Fibroblast of skin of left quadriceps (primary cell): ENCODE measurements at places on chromosomes 2 and 18.
A peak's percentile ranks its signal among the peaks of the same experiment; 100 is the strongest.

DNA sequence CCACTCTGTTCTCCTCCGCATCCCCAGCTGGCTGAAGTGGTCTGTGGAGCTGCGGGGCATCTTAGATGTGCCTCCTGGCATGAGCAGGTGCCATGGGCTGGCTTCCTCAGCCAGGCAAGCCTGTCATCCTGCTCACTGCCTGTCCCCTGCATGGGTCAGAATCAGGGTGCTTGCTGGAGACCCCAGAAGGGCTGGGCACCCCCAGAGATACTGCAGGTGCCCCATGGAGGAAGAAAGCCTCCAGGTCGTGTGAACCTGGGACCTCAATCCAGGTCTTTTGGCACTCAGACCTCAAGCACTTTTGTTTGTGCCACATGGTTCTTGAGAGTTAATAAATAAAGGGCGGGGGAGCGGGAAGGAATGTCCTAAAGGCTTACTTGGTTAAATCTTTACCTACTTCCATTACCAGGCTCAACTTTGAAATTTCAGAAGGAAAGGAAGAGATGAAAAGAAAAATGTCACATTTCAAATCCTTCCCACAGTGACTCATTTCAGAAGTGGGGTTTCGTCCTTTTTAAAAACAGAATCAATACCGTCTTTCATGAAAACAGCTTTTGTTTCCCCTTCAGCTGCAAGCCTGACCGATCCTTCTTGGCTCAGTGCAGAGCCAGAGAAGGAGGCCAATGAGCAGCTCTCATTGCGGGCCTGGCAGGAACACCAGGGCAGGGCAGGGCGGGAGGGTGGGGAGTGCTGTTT lies 69.9 kb downstream of the RHOB start:
- no peak for DNase-seq

DNA sequence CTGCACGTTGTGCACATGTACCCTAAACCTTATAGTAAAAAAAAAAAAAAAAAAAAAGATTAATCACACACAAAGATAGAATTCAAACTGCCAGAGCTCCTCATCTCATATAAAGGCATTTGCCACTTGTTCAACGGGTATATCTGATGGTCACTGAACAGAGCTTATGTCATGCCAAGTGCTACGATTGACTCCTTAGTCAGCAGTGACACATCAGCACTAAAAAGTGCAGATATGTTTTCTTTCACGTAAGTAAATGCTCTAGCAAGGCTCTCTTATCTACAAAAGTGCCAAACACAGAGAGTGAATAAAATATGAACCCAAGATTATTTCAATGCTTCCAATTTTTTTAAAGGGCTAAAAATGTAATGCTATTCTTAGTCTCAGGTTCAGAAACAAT lies 1.1 kb downstream of the LMAN1 start:
- no peak for DNase-seq

- no peak for DNase-seq
Measured at GRCh38 chr18:56900195-56901094, 246.4 kb upstream of the BOD1L2 start.

GRCh38 chr2:214192711-214193110 lies 218.1 kb upstream of the VWC2L start:
- no peak for DNase-seq

DNA sequence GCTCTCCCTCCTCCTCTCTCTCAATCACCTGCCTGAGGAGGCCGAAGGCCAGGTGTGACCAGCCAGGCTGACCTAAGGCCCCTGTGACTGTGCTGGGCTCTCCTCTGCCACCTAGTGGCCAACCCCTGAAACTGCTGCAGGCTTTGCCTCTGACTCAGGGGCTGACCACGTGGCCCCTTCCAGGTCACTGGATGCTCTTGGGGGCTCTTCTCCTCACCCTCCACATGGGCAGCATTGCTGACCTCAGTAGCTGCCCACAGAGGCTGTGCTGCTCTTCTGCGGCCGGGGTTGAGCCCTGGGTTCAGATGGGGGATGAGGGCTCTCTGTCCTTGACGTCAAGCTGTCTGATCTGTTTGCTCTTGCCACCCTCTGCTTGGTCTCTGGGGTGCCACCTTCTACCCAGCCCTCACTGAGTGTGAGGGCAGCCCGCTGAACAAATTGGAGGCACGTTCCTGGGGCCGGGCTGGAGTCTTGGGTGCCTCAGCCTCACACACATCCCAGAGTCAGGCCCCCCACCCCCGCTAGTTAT lies 122.7 kb downstream of the TWIST2 start:
- no peak for DNase-seq

GRCh38 chr2:147331790-147332419 lies 512.9 kb upstream of the ACVR2A start:
- DNase-seq, result no peak

- no peak for DNase-seq
Measured at GRCh38 chr2:23530909-23531276, 145.9 kb downstream of the KLHL29 start.

GRCh38 chr2:70009762-70010575 lies 48.5 kb upstream of the ASPRV1 start:
- no peak for DNase-seq

GRCh38 chr2:148570989-148571388 lies 73.6 kb upstream of the EPC2 start:
- DNase-seq, result no peak

DNA sequence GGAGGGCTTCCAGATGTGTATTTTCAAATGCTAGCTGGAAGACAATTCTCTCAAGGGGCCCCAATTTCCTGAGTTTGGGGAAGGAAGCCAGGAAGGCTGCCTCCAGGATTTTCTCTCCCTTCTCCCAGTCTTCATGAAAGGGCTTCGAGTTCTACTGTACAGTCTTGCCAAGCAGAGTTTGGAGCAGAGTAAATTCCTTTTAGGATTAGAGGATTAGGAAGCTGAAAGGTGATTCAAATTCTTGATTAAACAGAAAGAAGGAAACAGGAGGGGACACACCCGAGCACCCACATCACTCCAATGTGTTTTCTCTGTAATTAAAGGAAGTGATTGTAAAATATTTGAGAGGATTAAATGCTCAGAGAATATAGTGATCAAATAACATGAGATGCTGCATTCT lies 217.8 kb downstream of the SETBP1 start:
- DNase-seq, result no peak

DNA sequence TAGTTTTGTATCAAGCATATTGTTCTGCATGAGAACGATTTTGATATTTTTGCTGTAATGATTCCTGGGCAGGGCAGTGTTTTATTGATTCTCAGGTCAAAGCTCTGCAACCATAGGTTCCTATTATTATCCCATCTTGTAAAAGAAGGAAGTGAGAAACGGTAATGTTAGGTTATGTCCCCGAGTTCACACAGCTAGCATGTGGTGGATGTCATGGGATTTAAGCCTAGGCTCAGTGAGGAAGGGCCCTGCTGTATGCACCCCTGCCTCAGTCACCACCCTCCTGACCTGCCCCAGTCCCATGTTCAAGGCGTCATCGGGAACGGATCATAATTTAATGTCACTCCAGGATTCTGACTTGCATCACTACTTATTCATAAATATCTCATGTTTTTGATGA lies 10.7 kb downstream of the ACP1 start:
- no peak for DNase-seq

DNA sequence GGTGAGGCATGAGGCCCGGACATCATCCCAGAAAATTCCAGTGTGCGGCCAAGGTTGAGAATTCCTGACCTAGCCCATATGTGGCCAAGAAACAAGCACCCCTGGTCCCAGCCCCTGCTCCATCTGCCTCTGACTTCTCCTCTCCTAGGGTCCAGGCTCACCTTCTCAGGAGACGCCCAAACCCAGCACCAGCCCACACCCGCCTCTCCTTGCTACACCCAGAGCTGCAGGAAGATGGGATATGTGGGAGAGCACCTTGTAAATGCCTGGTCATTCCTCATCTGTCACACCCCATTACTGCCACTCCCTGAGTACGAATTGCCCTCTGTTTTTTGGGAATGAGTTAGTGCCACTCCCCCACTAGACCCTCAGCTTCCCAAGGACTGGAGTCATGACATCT lies 7.3 kb upstream of the ATP6V1B1 start:
- DNase-seq, result no peak

DNA sequence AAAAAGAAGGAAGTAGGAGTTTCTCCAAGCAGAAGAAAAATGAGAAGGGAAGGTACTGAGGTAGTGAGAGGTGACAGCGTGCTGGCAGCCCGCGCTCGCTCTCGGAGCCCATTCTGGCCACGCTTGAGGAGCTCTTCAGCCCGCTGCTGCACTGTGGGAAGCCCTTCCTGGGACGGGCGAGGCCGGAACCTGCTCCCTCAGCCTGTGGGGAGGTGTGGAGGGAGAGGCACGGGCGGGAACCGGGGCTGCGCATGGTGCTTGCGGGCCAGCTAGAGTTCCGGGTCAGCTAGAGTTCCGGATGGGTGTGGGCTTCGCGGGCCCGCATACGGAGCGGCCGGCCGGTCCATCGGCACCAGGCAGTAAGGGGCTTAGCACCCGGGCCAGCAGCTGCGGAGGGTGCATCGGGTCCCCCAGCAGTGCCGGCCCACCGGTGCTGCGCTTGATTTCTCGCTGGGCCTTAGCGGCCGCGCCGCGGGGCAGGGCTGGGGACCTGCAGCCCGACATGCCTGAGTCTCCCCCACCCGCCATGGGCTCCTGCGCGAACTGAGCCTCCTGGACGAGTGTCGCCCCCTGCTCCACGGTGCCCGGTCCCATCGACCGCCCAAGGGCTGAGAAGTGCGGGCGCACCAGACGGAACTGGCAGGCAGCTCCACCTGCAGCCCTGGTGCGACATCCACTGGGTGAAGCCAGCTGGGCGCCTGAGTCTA lies 11.1 kb upstream of the CYS1 start:
- no peak for DNase-seq

DNA sequence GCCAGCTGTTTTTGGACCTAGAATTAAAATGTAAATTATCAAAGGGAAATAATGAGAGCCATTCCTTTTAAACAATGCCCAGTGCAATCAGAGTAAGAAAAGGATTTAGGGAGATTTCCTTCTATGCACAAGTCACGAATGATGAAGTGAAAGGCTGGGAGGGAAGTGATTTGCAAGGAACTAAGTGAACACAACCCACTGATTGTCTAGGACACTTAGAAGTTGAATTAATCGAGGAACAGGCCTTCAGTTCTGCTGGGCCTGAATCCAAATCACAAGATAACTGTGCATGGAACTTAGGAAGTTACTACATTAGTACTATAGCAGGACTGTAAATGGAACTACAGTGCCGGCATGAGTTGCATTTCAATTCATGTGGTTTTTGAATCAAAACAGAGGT lies 17.7 kb downstream of the MAP2 start:
- no peak for DNase-seq

GRCh38 chr2:47530105-47530760 lies 127.3 kb downstream of the MSH2 start:
- DNase-seq, result no peak

DNA sequence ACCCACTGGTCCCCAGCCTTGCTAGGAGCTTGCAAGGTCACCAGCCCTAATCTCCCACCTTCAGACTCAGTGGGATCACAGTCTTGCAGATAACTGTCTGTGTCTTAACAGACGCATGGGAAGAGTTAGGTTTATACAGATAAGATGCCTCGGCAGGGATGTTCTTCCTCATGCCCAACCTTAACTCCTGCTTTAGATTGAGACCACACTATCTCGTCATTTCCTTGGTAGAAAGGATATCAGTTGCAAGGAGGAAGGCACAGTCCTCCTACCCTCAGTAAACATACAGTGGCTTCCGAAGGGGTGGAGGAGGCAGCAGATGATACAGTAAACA lies 7.2 kb downstream of the NT5DC4 start:
- DNase-seq, result no peak

GRCh38 chr2:175457895-175458448 lies 276.5 kb upstream of the ATP5MC3 start:
- DNase-seq, result no peak

GRCh38 chr18:27164905-27165304 lies 20.2 kb downstream of the CHST9 start:
- DNase-seq, result no peak

DNA sequence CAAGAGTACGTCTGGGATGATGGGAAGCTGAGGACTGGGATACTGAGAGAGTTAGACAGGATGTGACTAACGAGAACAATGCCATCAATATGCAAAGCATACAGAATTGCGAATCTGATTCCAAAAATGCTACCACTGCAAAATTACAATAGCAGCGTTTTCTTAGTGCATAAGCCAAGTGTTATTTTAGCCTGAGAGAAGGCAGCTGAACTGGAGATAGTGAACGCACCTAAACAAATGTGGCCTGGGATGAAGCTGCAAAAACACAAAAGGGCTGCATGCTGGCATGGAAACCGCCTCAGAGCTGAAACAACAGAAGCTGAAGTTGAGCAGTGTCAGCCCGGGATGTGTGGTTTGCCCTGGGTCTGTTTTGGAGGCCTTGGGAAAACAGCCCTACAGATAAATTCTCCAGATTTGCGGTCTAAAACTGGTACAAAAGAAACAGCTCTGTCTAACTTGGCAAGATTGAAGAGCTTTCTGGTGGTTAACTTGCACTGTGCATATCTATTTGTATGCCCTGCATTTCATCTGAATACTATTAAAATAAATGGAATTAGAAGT lies 45.5 kb downstream of the LYPD6 start:
- DNase-seq, result no peak

GRCh38 chr2:60495041-60495625 lies 58.3 kb downstream of the BCL11A start:
- no peak for DNase-seq

DNA sequence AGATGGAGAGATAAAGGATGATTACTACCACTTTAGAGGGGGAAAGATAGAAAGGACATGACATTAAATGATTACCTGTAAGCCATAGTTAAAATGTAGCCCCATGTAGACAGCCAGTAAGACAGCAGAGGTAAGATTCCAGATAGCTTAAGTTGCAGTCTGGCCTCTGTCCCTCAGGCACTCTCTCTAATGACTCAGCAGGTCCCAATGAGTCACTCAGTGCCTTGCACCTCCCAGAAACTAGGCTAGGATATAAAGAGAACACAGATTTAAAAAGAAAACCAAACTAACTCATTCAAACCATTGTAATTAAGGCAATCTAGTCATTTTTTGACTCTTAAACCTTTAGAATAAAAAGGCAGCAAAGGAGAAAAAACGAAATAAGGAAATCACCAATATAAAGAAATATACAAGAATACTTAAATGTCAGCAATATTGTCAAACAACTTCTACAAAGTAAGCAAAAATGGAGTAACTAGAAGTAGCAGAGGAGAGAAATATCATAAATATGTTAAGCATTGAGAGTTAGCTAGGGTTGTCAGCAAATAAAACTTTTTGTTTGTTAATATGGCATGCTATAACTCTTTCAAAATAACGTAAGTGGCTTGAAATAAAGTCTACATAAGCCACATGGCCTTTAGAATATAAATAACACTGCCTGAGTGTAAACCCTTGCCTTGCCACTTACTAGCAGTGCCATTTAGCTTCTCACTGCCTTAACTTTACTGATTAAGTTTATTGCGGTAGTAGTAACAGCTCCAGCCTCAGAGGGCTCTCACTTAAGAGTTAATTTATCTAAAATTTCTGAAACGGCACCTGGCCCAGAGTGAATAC lies 48.5 kb downstream of the SOCS6 start:
- DNase-seq, result peak; percentile 57

GRCh38 chr18:607930-608329 lies 11.1 kb downstream of the CLUL1 start:
- no peak for DNase-seq

GRCh38 chr2:109396202-109397180 lies 217.3 kb downstream of the SEPTIN10 start:
- DNase-seq, result no peak

GRCh38 chr2:9347411-9347881 lies 75.9 kb downstream of the ITGB1BP1 start:
- no peak for DNase-seq

GRCh38 chr2:24917086-24917485 lies 3.0 kb downstream of the ADCY3 start:
- no peak for DNase-seq
